Stimulated activated CD4-positive, alpha-beta T cell treated with anti-CD3 and anti-CD28 coated beads, Interleukin-4, amount 100 ng/mL, for 24 hours (primary cell): ENCODE measurements at places on chromosomes 4 and X.

DNA sequence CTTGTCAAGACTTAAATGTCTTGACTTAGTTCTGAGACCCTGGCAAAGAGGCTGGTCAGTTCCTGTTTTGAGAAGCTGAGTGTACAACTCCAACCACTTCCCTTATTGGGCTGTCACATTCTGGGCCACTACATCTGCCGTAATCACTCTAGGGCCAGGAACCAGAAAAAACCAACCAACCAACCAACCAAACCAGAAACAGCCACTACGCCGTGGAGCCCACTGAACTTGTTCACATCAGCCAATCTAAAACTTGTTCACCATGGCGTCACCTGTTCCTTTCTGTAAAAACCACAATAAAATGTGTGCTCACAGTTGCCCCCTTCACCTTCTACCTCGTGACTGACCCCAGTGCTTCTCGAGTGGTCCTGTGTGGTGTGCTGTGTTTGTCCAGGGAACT, 107.3 kb downstream of the JADE1 start:
- peak; percentile 3 for DNase-seq

GRCh38 chr4:184850018-184850417, 24.2 kb upstream of the ACSL1 start:
- DNase-seq, result no peak

GRCh38 chr4:77433418-77433733, 172.2 kb upstream of the CXCL13 start:
- DNase-seq, result peak; percentile 11

- no peak for DNase-seq
Observed at GRCh38 chr4:8009710-8010511, 70.2 kb upstream of the AFAP1 start.

DNA sequence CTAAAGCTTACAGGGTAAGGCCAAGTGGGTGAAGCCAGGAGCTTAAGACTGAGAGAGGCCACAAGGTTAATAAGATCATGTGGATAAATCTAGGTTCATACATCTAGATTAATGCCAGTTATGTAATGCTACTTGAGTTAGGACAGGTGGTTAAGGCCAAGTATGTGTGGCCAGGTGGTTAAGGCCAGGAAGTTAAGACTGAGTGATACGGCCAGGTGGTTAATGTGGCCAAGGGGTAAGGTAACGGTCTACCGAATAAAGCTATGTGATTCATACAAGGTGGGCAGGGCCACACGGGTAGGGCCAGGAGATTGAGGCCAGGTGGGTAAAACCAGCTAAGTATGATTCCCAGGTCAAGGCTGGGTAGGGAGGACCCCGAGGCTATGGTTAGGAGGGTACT, 223.0 kb downstream of the TACR3 start:
- no peak for DNase-seq

DNA sequence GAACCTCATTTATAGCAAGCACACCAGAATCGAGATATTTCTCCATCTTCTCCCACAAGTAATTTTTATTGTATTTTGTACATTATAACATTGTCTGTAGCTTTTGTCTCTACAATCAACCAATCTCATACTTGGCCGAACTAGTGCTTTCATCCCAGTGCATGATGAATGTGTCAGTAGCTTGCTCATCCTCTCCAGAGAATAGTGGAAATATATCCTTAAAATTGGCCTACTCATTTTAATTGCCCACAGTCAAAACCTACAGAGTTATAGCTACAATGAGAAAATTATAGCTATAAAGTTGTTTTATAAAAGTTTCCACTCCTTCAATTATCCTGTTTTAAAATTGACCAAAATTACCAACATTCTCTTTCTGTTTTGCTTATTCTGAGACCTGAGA, 103.8 kb downstream of the MAPK10 start:
- DNase-seq, result no peak
